ENCODE measurements at places on chromosomes 16 and 17. TPM values are rescaled to one million over a fixed set of nuclear protein-coding genes. Genes with fewer than 3 reads are reported as not detected.

DNA sequence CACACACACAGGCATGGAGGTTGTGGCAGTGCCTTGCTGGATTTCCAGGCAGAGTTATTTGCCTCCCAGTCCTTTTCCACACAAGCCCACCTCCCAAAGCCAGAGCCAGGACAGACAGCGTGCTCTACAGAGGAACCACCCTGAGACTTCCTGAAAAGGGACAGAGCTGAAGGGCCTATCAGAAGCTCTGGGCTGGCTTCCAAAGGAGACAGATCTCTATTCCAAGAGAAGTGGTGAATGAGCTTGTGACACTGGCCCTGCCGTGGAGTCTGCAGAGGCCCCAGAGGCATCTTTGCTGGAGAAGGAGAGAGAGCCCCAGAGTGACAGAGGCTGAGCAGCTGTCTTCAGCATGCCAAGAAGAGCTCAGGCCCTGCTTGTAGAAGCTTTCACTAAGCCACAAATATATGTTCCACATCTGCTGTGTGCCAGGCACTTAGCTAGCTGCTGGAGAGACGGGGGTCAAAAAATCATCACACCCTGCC is 8.3 kb upstream of the LPCAT2 start:
- DNase-seq = no peak

DNA sequence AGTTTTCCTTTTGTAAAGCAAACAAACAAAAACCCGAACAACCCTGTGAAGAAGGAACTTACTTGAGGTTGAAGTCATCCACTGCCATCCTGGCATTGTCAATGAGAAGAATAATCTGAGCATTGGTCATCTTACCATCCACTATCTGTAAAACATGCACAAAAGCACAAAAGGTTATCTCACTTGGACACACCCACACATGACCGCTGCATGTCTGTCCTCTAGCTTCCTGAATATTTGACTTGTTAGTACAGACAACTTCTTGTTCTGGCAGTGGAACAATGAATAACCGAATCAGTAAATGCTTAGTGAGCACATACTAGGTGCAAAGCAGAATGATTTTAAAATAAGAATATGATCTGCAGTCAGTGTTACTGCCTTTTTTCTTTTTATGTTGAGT is 6.1 kb downstream of the KRT23 start:
- no peak for DNase-seq

GRCh38 chr16:15493466-15494180 is 59.2 kb downstream of the BMERB1 start:
- DNase-seq = no peak

ASGR1 gene
- 1.4 TPM for total RNA-seq

- no peak for DNase-seq
Observed at GRCh38 chr16:87447323-87447722, 45.5 kb downstream of the ZCCHC14 start.

DNA sequence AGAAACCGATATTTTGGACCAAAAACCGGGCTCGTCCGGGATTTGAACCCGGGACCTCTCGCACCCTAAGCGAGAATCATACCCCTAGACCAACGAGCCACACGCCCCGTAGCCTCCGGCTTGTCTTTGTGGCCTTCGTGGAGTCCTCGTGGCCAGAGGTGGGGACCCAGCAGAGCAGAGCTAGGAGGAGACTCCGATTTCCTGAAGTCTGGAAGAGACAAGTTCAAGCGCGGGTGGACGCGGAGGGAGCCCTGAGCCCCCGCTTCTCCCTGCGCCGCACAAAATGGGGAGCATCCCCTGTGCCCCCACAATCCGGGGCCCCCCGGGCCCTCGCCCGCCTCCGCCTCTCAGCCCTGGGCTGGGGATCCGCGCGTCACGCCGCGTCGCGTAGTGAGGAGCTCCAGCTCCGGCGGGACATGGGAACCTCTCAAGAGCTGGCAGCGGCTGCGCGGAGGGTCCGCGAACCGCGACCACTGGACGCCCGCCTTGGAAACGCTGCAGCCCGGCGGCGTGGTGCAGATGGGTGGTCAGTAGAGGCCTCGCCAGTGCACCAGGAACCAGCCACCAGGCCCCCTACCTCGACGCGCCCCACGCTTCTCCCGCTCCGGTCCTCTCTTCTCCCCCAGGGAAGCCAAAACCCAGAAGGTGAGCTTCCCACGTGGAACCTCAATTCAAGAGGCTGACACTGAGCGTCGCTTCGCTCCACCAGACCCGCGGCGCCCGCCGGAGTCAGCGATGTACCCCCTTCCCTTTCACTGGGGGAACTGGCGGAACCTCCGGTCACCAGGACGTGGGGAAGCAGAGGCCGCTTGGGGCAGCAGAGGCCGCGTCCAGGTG is 5.2 kb upstream of the OR1F1 start:
- no peak for DNase-seq

ABCC12 gene
- 0.15 TPM for total RNA-seq

- DNase-seq = no peak
Observed at GRCh38 chr17:76740329-76741118, 2.6 kb downstream of the MFSD11 start.

GRCh38 chr16:10932959-10933710 is 9.1 kb downstream of the DEXI start:
- DNase-seq = no peak

- DNase-seq = no peak
Observed at GRCh38 chr17:72119077-72119872, 1.5 kb upstream of the SOX9 start.

DNA sequence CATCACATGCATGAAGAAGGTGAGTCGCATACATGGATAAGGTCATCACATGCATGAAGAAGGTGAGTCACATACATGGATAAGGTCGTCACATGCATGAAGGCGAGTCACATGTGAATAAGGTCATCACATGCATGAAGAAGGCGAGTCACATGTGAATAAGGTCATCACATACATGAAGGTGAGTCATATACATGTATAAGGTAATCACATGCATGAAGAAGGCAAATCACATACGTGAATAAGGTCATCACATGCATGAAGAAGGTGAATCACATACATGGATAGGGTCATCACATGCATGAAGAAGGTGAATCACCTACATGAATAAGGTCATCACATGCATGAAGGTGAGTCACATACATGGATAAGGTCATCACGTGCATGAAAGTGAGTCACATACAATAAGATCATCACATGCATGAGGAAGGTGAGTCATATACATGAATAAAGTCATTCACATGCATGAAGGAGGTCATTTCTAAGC is 105.1 kb upstream of the SDK2 start:
- no peak for DNase-seq

WNT9B gene
- not detected for total RNA-seq

DNA sequence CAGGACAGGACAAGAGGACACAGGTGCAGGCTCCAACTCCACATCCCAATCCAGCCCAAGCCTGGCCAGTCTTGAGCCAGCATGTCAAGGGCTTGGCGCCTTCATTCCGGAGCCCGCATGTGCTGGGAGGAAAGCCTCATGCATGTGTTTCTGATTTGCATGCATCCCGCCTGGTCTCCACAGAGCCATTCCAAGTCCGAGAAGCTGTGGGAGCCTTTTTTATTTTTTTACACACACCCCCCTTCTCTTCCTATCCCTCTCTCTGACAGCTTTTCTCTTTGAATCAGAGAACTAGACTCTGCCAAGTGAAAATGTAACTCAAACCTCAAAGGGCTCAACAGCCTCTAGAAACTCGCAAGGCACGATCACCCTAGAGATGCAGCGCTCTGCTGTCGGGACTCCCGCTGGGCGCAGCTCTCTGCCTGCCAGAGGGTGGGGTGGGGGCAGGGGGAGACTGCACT is 45.1 kb downstream of the NOG start:
- DNase-seq = no peak

GRCh38 chr16:1134776-1135458 is 18.0 kb upstream of the CACNA1H start:
- DNase-seq = no peak

DNA sequence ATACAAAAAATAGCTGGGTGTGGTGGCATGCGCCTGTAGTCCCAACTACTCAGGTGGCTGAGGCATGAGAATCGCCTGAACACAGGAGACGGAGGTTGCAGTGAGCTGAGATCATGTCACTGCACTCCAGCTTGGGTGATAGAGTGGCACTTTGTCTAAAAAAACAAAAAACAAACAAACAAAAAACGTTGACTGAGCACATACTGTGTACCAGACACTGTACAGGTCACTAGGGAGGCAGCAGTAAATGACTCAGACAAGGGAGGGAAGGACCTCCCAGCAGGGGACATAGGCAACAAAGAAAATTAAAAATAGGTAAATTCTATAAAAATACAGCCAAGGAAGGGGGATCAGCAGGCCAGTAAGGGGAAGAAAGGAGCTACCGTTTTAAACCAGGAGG is 64.3 kb downstream of the SOCS1 start:
- no peak for DNase-seq

- DNase-seq = no peak
Observed at GRCh38 chr17:57505841-57506773, 239.0 kb downstream of the CCDC182 start.

NPW gene
- total RNA-seq = not detected

DNA sequence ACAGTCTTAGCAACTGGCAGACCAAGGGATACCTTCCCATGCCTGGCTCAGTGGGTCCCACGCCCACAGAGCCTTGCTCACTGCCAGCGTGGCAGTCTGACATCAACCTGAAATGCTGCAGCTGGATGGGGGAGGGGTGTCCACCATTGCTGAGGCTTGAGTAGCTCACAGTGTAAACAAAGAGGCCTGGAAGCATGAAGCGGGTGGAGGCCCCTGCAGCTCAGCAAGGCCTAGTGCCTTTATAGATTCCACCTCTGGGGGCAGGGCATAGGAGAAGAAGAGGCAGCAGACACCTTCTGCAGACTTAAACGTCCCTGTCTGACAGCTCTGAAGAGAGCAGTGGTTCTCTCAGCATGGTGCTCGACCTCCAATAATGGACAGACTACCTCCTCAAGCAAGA is 263.2 kb downstream of the KIF2B start:
- no peak for DNase-seq

DNA sequence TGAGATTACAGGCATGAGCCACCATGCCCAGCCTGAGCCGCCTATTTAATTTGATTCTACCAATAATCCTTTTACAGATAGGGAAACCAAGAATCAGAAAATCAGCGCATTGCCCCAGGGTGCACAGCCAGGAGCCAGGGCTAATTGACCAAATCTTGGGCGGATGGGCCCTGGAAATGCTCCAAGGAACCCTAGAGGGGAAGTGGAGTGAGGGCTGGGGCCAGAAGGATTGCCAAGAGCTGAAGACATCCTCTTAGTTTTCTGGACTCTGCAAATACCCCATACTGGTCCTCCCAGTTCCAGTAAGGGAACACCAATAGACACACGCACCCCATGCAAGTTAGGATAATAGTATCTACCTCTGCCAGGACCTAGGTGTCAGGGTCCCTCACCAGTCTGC is 3.8 kb downstream of the FHOD1 start:
- DNase-seq = no peak

COQ7 gene
- 20.2 TPM for total RNA-seq

KRTAP4-6 gene
- total RNA-seq = not detected

DNA sequence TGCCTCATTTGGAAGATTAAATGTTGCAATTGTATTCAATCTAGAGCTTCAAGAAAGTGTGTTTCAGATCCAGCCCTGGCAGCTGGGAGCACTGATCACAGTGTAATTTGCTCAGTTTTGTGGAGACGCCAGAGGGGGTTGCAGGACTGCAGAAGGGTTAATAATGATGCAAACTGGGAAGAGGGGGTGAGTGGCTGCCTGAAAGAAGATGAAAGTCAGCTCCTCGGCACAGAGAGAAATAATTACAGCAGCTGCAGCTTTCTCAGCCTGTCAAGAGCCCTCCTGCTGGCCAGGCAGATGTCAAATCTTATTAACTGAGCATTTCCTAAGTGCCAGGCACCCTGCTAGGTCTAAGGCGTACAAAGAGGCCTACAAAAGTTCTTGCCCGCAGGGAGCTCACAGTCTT is 97.7 kb downstream of the ZNF18 start:
- DNase-seq = no peak

DNA sequence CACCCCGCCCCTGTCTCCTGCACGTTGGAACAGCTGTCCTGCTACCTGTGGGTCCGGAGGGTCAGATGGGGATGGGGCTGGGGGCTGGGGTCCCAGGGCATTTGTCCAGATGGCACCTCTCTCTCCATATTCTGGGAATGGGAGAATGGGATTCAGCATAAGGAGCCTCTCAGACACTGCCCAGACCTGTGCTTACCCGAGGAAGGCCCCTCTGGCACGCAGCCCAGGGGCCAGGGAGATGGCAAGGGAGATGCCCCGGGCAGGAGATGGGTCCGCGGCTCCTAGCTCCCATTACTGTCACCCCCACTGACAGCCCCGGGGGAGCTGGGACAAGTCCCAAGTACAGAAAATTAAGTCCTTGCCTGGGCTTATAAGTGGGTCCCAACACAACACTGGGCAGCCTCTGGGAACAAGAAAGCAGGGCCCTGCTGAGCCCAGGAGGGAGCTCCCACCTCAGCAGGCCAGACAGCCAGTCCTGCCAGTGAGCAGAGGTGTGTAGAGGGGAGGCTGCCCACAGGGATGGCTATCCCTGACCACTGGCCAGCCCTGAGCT is 1.8 kb downstream of the VASN start:
- DNase-seq = no peak

CTRB1 gene
- not detected for total RNA-seq

GRCh38 chr16:72224260-72224768 is 52.4 kb upstream of the PMFBP1 start:
- no peak for DNase-seq

DNA sequence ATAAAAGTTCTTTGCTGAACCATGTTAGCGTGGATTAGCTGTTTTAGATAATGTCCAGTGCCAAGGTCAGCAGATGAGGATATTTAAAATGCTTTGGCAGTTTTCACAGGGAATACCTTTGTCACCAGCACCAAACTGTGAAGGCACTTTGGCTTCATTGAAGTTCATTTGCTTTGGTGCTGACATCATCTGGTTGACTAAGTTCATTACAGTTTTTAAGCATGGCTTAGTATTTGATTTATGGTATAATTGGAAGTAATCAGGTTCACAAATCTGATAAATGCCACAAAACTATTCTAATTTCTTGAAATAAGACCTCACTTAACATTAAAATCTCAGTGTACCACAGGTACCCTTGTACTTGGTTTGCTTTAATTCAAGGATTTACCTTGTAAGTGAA is 4.3 kb downstream of the GID4 start:
- DNase-seq = no peak

DNA sequence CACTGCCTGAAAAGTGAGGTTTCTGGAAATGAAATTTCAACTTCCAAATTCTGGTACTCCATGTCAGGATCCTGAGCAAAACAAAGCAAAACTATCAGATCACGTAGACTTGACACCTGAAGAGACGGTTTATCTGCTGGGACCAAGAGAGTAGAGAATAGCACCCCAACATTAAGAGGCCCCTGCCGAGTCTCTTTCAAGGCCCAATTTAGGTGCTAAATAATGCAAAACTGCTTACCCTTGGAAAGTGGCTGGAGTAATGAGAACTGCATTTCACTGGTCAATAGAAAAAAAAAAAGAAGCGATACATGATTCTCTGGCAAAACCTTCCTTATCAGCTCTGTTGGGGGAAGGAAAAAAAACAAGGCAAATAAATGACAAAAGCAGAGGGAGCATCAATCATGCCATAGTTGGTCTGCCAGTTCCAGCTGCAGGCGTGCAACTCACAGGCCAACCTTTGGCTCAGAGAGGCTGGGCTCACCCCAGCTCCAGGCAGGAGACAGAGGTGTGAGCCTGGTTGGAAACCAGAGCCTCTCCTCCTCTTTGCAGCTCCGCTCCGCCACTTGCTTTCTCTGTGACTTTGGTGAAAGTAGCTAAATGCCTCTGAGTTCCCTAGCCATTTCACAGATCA is 595.2 kb downstream of the TOX3 start:
- no peak for DNase-seq
